ENCODE measurements at places on chromosomes 5 and 9. TPM values are rescaled to one million over a fixed set of nuclear protein-coding genes. Genes with fewer than 3 reads are reported as not detected.

DNA sequence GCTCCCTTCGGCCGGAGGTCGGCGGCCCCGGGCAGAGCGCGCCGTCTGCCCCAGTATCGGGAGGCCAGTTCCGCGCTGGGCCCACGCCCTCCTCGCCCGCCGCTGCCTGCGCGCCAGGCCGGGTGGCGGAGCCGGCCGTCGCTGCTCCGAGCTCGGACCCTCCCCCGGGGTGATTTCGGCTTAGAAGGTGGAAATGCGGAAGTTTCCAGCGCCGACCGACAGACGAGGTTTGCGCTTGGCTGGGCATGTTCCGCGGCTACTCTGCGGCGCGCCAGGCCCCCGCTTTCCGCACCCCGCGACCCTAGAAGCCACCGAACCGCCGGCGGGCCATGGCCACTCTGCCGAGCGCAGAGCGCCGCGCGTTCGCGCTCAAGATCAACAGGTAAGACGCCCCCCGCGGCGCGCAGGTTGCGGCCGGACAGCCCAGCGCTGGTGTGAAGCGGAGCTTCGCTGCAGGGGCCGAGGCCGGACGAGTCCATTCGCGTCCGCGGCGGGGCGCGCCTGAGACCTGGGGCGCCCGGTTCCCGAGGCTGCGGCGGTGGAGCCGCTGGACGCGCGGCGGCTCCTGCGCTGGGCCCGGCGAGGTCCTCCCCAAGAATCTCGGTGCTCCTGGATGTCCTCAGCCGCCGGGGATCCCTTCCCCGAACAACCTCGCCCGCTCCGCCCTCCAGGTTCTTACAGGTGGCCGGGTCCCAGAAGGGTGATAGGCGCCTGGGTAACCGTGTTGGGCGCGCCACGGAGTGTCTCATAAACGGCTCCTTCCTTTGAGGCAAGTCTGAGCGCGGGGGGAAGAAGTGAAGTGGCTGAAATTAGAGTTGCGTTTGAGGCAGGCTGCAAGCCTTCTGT is at the start of gene DOCK8:
Gene DOCK8 (plus strand): TSS at position 218 of the 846 bp plus-strand sequence. CDS start 112 bp downstream, at position 330.
- peak; percentile 77 for DNase-seq

DNA sequence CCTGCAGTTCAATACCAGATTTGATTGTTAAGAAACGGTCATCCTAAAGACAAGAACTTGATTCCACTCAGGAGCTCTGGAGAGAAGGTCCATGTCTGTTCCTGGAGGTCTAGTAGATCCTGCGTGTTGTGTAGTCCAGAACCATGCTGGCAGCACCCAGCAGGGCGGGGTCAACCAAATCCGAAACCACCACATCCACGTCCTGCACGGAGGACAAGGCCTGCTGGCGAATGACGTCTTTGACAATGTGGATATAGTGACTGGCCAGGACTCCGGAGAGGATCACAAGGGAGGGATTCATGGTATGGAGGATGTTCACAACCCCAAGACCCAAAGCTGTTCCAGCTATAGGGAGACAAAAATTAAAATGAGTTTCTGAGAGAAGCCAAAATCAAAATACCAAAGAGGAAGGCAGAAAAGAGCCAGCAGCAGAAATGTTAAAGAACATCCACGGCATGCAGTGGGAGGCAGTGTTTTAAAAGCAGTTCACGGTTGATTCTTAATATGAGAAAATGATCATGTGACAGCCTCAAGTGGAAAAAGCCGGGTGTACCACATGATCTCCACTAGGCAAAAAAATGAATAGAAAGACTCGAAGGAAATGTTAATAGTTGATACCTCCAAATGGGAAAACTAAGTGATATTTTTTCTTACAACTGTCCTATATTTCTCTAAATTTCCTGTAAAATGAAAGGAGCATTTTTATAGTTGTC is 26.7 kb downstream of the CLTA start:
- no peak for DNase-seq

- no peak for DNase-seq
Observed at GRCh38 chr9:28050046-28050445, 476.8 kb upstream of the C9orf72 start.

The FBXW2 gene
- total RNA-seq, result 70.1 TPM

The GFI1B gene
- total RNA-seq, result not detected

Data from mammary epithelial cell (primary cell).